AG09309 (cell line): ENCODE measurements at places on chromosomes 12 and 14.

GRCh38 chr14:23090254-23090636 lies 4.7 kb downstream of the ACIN1 start:
- no peak for DNase-seq

GRCh38 chr12:118455327-118455726 lies 79.0 kb downstream of the SUDS3 start:
- DNase-seq = no peak

DNA sequence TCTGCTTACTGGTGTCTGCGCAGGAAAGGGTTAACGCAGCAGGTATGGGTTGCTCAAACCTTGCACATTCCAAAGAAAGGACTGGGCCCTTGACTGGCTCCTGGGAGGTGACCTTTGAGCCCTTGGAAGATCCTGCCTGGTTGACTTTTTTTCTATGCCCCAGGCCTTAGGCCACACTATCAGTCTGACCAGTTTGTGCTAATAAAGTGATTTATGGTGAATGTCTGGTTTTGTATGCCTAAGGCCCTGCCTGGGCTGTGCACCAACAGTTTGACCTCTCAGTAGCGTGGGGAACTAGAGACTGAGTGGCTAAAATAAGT lies 61.4 kb upstream of the SCN8A start:
- DNase-seq = no peak

- no peak for DNase-seq
Observed at GRCh38 chr12:123931686-123932321, 40.8 kb downstream of the CCDC92 start.
